ENCODE measurements at places on chromosomes 12 and 14. TPM values are rescaled to one million over a fixed set of nuclear protein-coding genes. Genes with fewer than 3 reads are reported as not detected.

DNA sequence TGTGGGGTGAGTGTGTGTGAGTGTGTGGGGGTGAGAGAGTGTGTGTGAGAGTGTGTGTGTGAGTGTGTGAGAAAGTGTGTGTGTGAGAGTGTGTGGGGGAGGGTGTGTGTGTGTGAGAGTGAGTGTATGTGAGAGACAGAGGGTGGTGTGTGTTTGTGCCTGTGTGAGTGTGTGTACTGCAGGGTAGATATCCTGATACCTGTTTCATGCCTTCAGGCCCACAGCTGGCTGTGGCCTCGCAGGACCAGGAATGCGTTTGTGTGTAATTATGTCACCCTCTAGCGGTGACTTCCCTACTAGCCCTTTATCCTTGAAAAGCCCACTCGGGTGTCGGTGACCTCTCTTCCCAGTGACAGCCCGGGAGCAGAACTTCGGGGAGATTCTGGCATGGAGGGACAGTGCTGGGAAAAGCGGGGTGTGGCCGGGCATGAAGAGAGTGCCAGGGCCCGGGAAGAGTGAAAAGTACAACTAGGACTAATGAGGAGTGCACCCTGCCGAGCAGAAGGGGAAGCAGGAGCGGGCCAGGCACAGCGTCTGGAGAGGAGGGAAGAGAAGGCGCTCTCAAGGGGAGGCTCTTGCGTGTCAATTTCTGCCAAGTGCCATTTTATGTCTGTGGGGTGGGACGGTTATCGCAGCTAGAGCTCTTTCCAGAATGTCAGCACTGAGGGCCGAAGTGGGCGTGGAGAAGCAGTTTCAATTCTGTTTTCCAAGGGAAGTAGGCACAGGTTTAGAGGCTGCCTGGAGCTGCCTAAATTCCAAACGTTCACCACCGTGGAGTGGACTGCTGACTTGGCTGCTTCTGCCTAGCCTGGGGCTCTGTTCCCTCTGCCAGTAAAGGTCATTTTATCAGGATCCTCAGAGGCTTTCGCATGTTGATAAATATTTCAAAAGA, 11.0 kb upstream of the FBXL14 start:
- peak; percentile 77 for DNase-seq

- DNase-seq: no peak
Observed at GRCh38 chr12:115461401-115461800, 777.4 kb upstream of the TBX3 start.

GRCh38 chr14:44529026-44529425, 21.9 kb upstream of the FSCB start:
- no peak for DNase-seq

The RIPK3 gene
- total RNA-seq: not detected

DNA sequence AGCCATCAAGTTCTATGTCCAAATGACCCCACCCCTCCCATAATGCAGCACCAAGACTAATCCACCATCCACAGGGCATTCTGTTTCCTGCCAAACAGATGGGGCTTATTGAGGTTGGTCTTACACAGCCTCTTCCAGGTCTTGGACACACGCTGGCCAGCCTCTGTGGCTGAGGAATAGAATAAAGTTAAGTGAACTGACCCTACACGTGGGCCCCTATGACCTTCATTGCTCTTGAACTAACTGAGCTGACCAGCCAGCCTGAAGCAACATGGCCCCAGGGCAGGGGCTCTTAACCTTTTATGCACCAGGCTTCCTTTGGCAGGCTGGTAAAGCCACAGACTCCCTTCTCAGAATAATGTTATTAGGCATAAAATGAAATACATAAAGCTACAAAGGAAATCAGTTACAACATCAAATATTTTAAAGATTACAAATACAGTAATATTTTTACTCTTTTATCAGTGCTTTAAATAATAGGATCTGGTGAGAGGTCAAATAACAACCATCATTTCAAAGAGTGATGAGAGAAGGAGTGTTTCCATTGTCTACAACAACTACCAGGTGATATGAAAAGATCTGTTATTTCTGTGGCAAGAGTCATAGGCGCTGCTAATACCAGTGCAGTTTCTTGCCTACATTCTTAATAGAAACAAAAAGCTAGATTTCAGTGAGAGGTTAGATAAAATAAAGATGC, 192.9 kb upstream of the NUDT4 start:
- DNase-seq: no peak
